ENCODE measurements at places on chromosomes 6 and 20.
A peak's percentile ranks its signal among the peaks of the same experiment; 100 is the strongest.

GRCh38 chr6:96934087-96934486, 9.6 kb downstream of the KLHL32 start:
- DNase-seq, result no peak

DNA sequence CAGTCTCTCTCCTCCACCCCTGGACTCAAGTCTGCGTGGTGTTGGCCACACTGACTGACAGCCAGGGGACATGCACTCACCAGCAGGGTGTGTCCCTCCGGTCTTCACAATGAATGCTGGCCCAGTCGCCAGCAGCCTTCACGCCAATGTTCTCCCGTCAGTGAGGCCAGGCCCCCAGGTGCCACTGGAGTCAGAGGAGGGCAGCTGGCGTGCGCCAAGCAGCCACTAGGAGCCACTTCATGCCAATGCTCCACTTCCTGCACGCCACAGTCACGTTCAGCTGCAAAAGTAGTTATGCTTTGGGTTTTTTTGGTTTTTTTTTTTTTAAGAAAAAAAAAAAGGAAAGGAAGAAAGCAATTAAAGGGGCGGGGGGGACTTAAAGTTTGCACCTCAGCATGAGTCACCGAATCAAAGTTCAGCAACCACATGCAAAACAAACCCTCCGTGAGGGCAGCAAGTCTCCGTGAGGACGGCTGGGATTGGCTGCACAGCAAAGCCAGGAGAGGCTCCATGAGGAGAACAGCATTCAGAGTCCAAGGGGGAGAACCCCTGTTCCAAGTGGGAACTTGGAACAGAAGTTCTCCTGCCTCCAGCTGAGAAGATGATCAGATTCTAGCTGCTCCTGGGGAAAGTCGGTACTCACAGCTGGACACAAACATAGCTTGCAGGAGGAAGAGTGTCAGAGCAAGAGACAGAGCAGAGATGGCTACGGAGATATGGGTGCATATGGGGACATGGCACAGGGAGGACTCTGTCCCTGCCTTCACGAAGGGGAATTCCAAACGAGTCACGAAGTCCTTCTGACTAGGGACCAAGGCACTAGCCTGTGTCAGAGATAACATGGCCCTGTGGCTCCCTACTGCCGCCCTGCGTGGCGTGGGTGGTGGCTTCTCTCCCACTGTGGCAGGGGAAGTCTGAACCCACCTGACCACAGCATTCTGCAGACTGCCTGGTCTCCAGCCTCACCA, at the start of gene ZC3H12D:
Gene ZC3H12D (minus strand): TSS at position 282 of the 968 bp plus-strand sequence. CDS start 10,471 bp downstream, outside the sequence.
- peak; percentile 78 for DNase-seq

GRCh38 chr20:63580796-63581461, 6.9 kb upstream of the HELZ2 start:
- peak; percentile 34 for DNase-seq

DNA sequence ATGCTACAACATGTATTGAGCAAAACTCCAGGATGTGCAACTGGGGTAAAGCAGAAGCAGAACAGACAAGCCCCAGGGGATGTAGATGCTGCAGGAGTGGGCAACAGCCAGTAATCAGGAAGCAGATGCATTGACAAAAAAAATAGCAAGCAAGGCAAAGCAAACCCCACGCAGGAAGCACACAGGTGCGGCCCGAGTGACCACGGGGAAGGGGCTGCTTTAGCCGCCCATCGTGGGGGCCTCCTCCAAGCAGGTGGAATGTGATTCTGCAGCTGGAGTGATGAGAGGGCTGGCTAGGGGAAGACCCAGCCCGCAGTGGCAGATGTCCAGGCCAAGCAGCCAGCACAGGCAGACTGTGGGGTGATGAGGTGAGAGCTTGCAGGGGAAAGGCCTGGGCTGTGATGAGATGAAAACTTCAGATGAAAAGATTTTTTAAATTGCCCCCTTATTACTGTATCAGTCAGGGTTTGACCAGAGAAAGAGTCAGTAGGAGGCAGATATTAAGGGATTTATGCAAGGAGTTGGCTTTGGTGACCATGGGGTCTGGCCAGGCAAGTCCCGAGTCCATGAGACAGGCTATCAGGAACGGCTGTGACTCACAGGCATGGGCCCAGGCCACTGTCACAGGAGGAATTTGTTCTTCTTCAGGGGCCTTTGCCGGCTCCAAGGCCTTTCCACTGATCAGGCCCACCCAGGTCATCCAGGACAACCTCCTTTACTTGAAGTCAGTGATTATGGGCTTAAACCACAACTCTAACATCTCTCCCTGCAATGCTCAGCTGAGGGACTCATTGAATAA, 207.6 kb downstream of the ANKRD60 start:
- DNase-seq, result no peak

DNA sequence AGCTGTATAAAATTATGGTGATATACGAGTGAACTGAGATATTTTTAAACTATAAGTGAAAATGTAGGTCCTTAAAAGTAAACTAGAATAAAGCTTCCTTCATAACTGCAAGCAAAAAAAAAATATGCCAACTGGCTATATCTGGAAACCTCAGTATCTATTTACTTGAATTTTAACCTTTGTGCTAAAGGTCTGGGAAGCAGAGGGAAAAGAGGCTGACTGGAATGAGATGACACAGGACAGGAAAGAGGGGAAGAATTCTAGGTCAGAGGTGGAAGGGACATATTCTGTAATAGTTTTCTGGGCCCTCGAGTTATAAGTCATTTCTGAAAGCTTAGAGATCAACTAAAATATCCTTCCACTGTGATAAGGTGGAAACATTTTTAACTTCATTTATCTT, 46.8 kb downstream of the AIG1 start:
- DNase-seq, result peak; percentile 11

DNA sequence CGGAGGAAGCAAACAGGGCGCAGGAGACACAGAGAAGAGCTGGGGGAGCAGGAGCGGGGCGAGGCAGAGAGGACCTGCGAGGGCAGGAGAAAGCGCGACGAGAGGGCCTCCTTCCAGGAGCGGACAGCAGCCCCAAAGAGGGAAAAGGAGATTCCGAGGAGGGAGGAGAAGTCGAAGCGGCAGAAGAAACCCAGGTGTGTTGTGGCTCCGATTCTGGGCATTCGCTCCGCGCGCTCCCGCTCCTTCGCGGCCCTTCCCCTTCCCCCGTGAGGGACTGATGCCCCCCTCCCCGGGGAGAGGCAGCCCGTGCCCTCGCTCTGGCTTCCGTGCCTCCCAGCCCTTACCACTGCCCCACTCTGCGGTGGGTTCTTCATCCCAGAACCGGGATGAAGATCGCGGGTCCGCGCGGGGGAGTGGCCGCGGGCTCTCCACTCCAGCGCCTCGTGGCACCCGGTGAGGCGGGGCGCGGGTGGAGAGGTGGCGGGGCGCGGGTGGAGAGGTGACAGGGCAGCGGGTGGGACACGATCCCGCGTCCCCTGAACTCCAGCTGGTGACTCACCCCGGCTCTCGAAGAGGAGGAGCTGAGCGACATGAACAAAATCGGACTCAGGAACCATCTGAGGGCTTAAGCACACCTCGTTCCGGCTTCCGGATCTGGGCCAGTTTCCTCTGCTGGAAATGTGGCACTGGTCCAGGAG, 22.4 kb downstream of the TMC2 start:
- DNase-seq, result peak; percentile 9

- peak; percentile 88 for DNase-seq
Observed at GRCh38 chr20:31593221-31594001, 11.7 kb upstream of the ID1 start.

GRCh38 chr6:129340983-129341382, 369.0 kb downstream of the ARHGAP18 start:
- DNase-seq, result peak; percentile 97

- no peak for DNase-seq
Observed at GRCh38 chr20:23773127-23773526, 22.4 kb upstream of the CST1 start.

DNA sequence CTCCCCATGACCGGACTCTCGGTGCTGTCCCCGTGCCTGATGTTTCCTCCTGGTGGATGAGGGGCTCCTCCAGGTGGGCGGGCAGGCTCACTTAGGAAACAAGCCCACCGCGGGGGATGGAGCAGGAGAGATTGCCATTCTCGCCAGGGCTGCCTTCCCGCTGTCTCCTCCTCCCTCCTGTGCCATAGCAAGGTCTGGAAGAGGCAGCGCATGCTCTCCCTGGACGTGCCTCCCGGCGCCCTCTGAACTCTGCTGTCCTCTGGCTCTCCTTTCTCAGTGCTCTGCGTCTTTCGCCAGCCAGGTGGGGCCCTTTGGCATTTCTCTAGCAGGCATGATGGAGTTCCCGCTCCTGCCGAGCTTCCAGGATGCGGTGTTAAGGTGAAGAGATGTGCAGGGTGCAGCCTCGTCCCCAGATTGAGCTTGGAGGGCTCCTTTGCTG, 17.4 kb upstream of the NPEPL1 start:
- no peak for DNase-seq

DNA sequence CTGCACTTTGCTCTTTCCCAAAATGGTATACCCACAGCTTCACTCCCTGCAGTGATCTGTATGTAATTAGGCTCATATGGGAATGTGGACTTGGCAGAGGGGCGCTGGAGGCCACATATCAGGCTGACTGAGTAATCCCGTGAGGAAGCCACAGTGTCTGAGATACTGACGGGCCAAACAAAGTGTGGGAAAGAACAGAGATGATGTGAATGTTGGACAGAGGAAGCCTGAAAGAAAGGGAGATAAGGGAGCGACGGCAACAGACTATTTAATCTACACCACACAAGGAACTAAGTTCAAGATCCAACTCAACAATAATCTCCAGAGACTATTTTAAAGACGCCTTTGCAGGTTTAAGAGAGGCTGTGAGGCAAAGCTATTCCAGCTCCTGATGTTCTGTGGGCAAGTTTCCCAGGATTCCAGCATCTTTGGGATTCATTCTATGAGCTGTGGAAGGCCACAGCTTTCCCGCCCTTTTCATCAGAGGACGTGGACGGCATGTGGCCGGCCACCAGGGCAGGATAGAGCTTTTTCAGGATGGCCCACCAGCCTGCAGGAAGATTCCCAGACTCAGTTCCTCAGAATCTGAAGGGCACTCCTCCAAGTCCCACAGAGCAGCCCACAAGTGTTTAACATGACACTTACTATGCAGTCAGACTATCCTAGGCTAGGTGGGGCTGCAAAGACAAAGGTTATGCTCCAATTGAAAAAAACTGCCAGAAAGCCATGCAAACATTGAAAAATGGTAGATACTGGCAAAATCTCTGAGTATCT, 237.5 kb downstream of the ATXN1 start:
- DNase-seq, result peak; percentile 99

- DNase-seq, result no peak
Observed at GRCh38 chr6:70409216-70409615, 4.1 kb upstream of the FAM135A start.

DNA sequence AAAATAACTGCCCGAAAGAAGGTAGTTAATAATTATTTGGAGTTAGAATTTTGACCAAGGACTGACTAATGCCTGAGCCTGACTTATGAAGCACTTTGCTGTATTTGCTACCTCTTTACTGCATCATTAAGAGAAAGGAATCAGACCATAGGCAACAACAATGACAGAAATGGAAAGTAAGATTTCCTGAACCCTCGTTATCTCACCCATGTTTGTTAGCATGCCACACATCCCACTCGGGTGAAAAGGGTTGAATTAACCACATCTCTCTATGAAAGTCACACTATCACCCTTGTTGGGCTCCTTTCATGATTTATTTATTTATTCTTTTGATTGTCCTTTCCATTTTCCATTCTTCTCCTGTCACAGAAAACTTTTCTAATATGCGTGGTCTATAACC, 59.6 kb downstream of the OLIG3 start:
- no peak for DNase-seq

DNA sequence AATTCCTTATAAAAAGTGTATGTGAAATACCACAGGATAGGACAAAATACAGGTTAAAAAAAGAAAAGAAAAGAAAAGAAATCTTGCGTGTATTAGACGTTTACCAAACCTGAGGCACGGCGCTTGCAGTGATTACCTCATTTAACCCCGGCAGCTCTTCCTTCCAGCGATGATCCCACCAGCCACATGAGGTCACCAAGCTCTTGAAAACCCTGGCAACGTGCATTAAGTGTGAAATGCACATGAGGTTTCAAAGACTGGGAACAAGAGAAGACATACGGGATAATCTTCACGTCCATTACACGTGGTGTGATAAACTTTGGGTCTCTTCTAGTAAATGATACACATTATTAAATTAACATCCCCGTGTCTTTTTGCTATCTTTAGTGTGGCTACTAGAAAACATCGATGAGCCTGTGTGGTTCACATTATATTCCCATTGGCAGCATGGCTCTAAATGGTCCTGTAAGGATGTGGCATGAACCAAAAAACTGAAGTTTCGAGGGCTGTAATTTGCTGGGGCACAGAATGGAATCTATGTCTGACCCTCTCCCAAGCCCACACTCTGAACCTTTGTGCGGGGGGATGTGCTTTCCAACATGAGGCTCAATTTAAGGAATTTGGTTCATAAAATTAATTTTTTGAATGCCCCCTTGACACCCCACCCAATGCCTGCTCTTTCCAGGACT, 59.2 kb upstream of the THBS2 start:
- DNase-seq, result peak; percentile 33

DNA sequence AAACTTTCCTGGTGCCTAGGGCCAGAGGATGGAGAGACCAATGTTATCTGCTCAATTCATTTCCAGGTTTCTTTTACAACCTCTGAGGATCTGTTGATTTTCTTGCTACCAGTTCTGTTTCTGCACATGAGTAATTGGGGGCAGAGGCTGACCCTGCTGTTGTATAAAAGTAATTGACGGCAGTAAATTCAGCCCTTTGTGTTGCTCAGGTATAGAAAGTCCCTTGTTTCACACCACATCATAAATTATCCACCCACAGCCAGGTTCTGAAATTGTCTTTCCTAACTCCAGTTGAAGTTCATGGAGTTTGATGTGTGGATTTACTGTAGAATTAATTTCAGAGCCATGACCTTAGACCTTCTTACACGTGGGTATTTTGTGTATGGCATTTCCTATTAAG, 107.4 kb upstream of the GRIK2 start:
- no peak for DNase-seq

DNA sequence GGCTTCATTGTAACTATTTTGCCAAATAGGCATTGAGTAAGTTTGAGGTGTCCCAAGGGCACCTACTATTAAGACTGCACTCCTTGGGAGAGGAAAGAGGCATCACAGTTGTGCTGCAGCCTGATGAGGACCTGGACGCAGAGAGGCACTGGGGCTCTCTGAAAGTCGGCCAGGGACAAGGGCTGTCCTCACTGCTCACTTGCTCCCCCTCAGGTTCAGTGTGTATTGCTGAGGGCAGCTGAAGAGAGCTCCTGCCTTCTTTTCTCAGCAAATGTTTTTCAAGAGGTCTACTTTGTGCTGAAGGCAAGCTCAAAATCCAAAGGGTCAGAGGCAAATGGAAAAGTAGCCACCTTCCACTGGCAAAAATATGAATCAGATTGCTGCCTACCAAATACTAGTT, 331.8 kb downstream of the RIMS1 start:
- DNase-seq, result peak; percentile 44

GRCh38 chr6:41756354-41756753, 9.2 kb upstream of the PGC start:
- no peak for DNase-seq
